ENCODE measurements at places on chromosomes 1 and 21. TPM values are rescaled to one million over a fixed set of nuclear protein-coding genes. Genes with fewer than 3 reads are reported as not detected.

DNA sequence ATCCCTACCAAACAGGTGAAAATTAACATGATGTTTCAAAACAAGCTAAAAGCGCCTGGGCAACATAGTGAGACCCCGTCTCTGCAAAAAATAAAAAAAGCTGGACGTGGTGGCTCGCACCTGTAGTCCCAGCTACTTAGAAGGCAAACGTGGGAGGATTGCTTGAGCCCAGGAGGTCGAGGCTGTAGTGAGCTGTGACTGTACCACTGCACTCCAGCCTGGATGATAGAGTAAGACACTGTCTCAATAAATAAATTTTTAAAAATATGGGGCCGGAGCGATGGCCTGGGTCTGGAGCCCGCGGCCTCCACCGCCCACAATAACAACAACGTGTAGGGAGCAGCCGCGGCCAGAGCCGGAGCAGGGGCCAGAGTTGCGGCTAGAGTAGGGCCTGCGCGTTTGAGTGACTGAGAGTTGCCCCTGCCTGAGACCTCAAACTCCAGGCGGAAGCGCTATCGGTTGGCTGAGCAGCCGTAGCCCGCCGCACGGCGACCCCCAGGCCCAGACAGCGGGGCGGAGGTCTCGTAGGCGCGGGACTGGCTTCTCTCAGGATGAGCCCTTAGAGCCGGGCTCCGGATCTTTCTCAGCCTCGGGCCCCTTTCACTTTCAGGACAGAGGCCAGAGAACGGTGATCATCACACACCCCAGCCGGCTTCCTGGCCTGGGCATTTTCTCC is 41.4 kb downstream of the ZMYM1 start:
- no peak for DNase-seq

DNA sequence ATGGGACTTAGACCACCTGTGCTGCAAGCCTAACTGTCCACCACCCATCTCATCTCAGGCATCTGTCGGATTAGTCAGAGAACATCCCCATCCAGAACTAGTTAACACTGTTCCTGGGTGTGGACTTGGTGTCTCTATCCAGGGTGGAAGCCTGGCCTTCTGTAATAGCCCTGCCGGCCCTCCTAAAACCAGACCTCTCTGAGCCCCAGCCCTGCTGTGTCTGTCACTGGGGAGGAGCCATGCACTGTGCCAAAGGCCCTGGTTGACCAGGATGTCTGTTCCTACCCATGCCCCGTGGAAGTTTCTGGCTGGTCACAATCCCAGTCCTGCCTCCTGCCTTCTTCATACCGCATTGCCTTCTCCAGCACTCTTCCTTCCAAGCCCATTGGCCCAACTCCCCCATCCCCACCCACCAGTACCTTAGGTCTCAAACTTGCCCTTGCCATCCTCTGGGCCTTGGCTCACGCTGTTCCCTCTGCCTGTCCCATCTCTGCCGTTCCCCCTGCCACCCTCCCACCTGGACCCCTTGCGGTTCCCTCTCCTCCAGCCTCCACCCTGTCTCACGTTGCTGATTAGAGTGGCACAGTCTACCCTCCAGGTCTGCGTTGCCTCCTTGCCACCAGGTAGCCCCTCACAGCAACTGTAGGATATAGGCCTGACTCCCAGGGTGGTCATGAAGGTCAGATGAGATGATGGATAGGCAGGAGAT is 105.6 kb downstream of the EPHB2 start:
- DNase-seq = no peak

DNA sequence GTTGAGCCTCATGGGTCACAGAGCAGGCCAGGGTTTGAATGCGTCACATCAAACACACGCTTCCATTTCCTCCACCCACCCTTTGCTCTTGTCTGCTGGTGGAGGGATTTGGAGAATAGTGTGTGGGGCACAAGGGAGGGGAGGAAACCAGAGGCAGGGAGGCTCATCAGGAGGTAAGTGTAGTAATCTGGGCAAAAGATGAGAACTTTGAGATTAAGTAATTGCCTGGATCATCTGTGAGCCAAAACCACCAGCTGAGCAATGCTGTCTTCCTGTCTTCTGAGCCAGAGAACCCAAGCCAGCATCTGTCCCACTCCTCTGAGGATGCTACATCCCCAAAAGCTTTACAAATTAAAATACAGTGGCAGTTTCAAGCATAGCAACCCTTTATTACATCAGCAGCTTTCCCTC is 45.2 kb downstream of the C8B start:
- DNase-seq = no peak

GRCh38 chr1:76503100-76503499 is 364.2 kb upstream of the ST6GALNAC5 start:
- no peak for DNase-seq

DNA sequence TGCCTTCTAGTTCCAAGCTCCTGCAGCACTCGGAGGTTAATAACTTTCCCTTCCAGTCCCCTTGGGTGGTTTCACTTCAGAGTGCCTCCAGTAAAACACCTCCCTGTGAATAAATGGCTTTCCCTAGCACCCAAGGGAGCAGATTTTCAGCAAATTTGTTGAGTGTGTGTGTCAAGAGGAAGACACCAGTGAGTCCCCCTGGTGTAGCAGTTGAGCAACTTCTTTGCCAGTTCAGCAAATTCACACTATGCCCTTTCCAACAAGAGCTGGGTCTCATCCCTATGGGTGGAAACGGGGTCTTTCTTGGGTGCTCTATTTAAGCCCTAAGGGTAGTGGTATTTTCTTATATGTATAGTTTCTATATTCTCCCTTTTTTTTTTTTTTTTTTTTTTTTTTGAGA is 806 bp upstream of the AADACL4 start:
- no peak for DNase-seq

DNA sequence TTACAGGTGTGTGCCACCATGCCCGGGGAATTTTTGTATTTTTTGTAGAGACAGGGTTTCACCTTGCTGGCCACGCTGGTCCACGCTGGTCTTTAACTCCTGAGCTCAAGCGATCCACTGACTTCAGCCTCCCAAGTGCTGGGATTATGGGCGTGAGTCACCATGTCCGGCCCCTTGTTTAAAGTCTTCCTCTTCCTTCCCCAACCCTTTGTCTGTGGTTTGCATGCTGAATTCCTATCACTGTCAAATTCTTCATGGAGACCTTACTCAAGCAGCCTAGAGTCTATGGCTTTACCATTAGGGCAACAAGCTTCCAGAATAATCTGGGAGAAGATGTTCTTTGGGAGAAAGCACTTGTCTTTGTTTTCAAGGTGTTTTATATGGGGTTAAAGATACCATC is 34.7 kb downstream of the B3GALT5 start:
- peak; percentile 50 for DNase-seq

- peak; percentile 25 for DNase-seq
These were observed 25.7 kb downstream of the GPR161 start for GRCh38 chr1:168110896-168111545.

- no peak for DNase-seq
These were observed 39.1 kb upstream of the ID3 start for GRCh38 chr1:23598424-23598823.

STIL gene
- 21.1 TPM for total RNA-seq

TNFRSF9 gene
- 0.14 TPM for total RNA-seq

ESRRG gene
- 0.07 TPM for total RNA-seq

GGPS1 gene
- total RNA-seq = 29.5 TPM

SPATA21 gene
- not detected for total RNA-seq

All from foreskin keratinocyte (primary cell).